Breast epithelium (tissue), 4 donors: ENCODE measurements at places on chromosomes 12 and 14. TPM values are rescaled to one million over a fixed set of nuclear protein-coding genes. Genes with fewer than 3 reads are reported as not detected.

SLC39A2 gene
- 0.59 TPM for total RNA-seq

CELA1 gene
- not detected for total RNA-seq

DNA sequence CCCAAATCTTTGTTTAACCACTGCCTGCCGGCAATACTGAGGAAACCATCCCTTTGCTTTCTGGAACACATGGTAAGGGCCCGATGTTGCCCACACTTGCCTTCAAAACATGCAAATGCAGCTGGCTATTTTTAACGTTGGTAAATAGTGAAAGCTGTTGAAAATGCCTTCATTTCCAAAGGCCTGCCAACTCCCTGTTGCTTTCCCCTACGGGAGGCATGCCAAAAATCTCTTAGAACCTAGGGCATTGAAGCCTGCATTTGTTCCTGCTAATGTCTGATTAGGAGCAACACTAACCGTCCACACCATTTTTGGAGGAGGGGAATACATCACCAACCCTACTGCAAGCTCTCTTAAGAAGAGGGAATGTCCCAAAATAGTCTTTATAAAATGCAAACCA, 152.6 kb upstream of the NOS1 start:
- peak overlapping the region; percentile 13 for H3K4me3 ChIP-seq
- H3K27ac ChIP-seq = peak overlapping the region; percentile 50
- no peaks in the 10 kb centered on the region for H3K4me1 ChIP-seq
- no peak for DNase-seq

GRCh38 chr12:15540005-15540404, 217.7 kb downstream of the PTPRO start:
- H3K4me1 ChIP-seq = no peaks in the 10 kb centered on the region

- DNase-seq = no peak
- H3K27me3 ChIP-seq = peaks cover 10% of the 10 kb centered on the region
- no peak overlapping the region for H3K27ac ChIP-seq
- H3K4me3 ChIP-seq = no peak overlapping the region
Observed at GRCh38 chr14:77151918-77152588, 10.5 kb upstream of the ZDHHC22 start.

DNA sequence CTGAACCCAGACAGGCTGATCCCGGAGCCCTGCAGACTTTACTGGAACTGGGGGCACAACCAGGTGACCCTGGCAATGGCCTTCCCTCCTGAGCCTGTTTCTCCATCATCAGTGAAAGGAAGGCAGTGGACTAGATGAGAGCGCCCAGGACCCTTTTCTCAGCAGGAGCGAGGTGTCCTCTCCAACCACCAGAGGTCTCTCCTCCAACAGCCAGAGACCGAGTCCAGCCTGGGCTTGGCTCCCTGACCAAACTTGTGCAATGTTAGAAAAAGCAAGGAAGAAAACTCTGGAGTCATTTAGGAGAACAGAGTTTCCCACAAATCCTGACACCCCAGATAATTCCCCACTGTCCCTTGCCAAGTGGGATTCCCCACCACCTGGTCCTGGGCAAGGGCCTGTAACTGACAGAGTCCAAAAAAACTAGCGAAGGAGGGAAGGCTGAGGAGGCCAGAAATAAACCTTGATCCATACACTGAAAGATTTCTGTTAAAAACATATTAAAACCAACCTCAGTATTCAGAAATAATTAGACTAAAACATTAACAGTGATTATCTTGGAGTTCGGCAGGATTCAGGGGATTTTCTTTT, 9.0 kb downstream of the RPS6KL1 start:
- peak overlapping the region; percentile 11 for H3K27ac ChIP-seq
- H3K4me1 ChIP-seq = peaks cover 6% of the 10 kb centered on the region
- no peaks in the 10 kb centered on the region for H3K27me3 ChIP-seq
- no peak overlapping the region for H3K4me3 ChIP-seq
- DNase-seq = peak; percentile 67
